ENCODE measurements at places on chromosomes 16 and 17.
A peak's percentile ranks its signal among the peaks of the same experiment; 100 is the strongest.

DNA sequence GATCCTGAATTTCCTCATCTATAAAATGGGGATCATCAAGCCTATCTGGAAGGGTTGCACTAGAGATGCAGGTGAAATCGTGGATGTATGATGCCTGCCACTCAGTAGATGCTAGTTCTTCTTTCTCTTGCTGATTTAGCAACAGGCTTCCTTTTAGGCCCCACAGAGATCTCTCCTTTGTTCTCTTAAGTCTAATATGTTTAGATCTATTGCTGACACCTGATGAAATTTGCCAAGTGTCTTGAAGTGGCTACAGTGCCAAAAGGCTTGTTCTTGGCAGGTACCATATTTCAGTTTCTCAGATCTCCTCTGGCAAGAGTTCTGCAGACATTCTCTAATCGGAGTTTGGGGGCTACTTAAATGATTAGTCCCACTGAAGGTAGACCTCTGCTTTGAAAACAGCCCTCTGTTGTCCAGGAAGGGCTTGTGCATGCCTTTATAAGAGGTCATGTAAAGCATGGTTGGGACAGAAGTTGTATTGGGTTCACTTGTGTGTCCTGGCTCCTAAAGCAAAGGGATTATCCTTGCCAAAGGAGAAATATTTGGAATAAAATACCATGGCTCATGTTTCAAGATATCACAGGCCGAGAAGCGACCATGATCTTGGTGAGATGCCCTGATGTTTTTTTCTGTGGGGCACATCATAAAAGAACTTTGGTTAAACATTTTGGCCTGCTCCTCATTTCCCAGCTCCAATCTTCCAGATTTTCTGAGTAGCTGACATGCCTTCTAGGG is 234.0 kb downstream of the MSI2 start:
- no peak for DNase-seq

- DNase-seq: no peak
Observed at GRCh38 chr16:79599256-79599836, 1.2 kb downstream of the MAF start.

GRCh38 chr16:88886845-88887521 is 20.5 kb upstream of the PABPN1L start:
- DNase-seq: no peak

GRCh38 chr16:59148056-59148768 is 414.1 kb upstream of the GOT2 start:
- no peak for DNase-seq

DNA sequence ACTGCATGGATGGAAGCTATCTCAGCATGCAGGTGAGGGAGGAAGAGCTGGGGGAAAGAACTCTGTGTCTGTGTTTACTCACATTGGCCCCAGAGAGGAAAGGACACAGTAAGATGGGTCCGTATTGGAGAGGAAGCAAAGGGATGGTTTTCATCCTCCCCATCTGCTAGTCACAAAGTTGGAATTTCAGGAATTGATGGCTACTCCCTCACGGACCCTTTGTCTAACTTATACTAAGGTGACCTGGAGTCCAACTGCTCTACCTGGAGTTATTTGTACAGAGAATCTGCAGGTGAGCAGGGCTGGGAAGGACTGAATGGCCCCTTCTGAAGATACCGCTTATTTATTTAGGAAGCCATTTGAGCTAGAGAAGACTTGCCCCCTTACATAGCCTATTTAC is 55.1 kb downstream of the WNT3 start:
- no peak for DNase-seq

DNA sequence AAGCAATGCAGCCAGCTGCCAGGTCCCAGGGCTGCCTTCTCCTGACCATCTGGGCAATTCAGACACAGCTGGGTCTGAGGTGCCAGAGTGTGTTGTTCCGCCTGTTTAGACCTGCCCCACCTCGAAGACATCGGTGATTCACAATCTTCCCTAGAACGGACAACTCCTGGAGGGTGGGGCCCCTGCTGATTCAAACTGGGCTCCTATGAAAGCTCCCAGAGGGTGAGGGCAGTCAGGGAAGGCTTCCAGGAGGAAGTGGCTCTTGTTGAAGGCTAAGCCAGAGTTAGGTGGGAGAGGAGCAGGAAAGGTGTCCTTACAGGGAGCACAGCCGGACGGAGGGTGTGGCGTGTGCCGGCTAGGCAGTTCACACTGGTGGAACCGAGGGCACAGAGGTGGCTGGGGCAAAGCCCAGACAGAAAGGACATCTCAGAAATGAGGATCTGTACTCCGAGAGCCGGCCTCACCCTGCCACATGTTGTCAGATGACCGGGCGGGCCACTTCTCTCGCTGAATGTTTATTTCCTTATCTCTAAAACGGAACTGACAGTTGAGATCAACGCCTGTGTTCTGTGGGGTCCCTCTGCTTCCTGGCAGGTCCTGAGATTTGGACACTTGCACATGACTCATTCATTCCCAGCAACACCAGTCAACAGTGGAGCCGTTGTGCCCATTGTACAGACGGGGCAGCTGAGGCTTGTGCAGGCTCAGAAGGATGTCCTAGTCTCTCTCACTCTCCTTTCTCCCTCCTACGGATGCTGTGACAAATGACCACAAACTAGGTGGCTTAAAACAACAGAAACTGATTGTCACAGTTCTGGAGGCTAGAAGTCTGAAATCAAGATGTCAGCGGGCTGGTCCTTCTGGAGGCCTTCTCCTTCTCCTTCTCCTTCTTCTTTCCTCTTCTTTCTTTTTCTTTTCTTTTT is 26.9 kb upstream of the LITAF start:
- no peak for DNase-seq

GRCh38 chr16:49932434-49932833 is 76.5 kb upstream of the ZNF423 start:
- no peak for DNase-seq

DNA sequence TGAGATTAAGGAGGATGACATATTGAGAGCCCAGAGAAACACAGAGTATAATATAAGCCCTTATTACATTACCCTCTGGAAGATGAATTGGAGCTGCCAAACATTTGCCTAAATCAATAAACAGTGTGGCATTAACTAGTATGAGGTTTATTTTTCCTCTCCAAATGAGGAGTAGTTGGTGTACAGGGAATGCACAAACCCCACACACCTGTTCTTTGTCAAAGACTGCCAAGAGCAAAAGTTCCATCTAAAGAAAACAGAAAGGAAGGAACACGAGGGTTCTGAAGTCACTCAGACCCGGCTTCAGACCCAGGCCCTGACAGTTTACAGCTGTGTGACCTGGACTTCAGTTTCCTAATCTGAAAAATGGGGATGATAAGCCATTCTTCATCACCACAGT is 138.1 kb downstream of the SHISA9 start:
- DNase-seq: no peak

DNA sequence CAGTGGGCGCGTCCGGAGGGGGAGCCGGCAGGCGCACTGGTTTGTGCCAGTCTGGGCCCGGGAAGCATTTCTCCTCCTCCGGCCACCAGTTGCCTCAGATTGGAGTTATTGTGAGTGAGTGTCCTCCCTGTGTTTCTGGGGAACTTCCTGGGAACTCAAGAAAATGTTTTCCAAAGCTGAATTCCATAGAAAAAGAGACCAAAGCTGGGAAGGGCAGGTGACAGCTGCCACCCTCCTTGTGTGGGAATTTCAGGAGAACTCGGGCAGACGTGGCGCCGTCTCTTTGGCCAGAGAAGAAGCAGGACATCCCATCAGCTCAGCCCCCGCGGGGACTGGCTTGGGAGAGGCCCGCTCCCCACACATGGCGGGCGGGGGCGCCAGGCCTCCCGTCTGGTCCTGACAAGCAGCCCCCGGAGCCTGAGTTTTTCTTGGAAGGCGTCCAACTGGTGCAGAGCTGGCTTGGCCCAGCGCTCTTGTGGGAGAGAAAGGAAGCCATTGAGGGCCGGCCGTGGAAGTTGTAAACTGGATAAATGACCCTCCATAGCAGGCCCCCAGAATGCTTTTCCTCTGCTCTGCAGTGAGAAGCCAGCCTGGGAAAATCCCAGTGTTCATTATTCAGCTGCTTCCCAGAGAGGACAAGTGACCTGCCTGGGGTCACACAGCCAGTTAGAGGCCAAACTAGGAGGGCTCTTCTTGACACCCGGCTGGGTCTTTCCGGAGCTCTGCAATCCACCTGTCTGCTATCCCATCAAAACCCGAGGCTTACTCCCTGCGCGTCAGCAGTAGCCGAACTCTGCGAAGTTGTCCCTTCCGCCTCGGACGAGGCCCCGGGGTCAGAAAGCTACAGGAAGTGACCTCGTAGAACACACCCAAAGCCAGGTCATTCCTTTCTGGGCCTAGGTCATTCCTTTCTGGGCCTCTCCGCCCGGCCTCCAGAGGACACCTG is 39.2 kb upstream of the GSE1 start:
- no peak for DNase-seq

DNA sequence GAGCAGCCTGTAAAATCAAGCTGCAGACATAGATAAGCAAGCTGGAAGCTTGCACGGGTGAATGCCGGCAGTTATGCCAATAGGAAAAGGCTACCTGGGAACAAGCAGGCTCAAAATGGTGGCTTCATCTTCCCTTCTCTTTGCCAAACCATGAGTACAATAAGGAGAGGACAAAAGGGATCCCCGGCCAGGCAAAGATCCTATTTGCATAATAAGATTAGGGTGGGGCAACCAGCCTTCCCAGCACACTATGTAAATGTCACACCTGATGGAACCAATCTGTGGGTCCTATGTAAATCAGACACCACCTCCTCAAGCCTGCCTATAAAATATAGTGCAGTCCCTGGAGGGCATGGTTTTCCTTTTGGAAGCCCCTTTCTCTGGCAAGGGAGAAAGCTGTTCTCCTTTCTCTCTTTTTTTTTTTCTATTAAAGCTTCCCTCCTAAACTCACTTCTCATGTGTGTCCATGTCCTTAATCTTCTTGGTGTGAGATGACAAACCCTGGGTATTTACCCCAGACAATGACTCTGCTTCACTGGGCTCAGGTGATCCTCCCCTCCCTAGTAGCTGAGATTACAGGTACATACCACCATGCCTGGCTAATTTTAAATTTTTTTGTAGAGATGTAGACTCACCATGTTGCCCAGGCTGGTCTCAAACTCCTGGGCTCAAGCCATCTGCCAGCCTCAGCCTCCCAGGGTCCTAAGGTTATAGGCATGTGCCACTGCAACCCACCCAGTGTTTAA is 44.2 kb downstream of the PSMD12 start:
- no peak for DNase-seq

- no peak for DNase-seq
Observed at GRCh38 chr16:88194397-88195268, 188.1 kb upstream of the ZNF469 start.

DNA sequence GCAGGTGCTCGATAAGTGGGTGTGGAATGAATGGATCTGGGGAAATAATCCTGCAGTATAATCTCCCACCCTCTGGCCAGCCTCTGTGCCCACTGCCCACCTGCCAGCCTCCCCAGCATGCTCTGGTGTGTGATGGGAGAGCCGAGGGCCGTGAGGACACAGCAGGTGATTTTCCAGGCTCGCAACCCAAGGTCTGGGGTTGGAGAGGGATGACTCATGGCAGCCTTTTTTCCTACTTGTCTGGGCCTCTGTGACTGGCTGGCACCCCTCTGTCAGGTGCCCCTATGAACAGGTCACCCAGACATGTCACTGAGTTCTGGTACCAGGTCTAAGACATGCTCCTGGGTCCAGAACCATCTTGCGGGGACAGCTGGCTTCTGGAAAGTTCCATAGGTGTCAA is 385.7 kb upstream of the TNRC6C start:
- peak; percentile 10 for DNase-seq

- DNase-seq: no peak
Observed at GRCh38 chr16:75847172-75847571, 120.9 kb upstream of the CPHXL start.

GRCh38 chr17:14760212-14760611 is 459.3 kb downstream of the HS3ST3B1 start:
- DNase-seq: no peak

GRCh38 chr16:80250381-80250780 is 290.4 kb upstream of the DYNLRB2 start:
- DNase-seq: no peak

DNA sequence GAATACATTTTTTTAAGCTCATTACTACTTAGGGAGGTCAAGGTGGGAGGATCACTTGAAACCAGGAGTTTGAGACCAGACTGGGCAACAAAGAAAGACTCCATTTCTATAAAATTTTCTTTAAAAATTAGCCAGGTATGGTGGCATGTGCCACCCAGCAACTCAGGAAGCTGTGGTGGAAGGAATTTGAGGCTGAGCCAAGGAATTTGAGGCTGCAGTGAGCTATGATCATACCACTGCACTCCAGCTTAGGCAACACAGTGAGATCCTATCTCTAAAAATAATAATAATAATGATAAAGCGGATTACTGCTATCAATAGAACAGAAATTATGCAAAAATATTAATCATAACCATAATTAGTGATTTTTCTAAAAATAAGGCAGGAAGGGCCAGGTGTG is 170.3 kb downstream of the COPRS start:
- no peak for DNase-seq

GRCh38 chr17:72093707-72094106 is 27.1 kb upstream of the SOX9 start:
- no peak for DNase-seq

GRCh38 chr17:39919087-39919683 is 750 bp upstream of the GSDMB start:
- DNase-seq: no peak

DNA sequence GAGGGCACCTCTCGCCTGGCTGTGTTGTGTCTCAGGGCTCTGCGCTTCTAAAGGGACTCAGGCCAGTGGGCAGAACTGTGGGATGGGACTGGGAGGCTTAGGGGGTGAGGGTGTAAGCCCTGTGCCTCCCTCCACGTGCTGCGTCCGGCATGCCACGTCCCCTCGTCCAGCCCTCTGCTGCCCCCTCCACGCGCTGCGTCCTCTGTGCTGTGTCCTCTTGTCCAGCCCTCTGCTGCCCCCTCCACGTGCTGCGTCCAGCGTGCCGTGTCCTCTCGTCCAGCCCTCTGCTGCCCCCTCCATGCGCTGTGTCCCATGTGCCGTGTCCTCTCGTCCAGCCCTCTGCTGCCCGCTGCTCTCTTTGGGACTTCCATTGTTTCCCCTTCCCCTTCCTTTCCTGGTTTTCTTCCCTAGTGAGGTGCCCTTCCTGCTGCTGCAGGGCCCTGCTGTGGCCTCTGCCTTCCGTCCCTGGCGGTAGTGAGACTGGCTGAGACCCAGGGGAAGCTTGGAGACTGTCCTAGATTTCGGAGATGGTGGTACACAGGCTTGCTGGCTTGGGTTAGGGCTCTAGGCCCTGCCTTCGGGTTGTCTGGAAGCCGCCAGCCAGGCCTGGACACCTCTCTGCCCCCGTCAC is 6.4 kb upstream of the ZNF750 start:
- DNase-seq: no peak

DNA sequence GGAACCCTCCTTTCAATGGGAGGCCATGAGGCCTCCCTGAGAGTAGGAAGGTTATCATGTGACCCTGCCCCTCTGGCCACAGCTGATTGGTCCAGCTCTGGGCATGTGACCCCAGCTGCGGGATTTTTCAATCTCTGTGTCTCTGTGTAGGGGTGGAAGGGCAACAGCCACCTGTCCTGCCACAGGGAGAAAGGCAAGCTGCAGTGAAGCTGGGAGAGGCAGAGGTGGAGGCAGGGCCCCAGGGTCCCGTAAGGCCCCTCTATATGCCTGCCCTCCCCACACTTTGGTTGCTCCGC is 10.9 kb downstream of the DNAAF8 start:
- DNase-seq: no peak

GRCh38 chr16:82061861-82062525 is 26.9 kb downstream of the HSD17B2 start:
- DNase-seq: no peak

Data from D721Med (cell line).